CD4-positive, alpha-beta T cell treated with Interleukin-17A for 1 hour (primary cell): ENCODE measurements at places on chromosomes 6 and 20.

DNA sequence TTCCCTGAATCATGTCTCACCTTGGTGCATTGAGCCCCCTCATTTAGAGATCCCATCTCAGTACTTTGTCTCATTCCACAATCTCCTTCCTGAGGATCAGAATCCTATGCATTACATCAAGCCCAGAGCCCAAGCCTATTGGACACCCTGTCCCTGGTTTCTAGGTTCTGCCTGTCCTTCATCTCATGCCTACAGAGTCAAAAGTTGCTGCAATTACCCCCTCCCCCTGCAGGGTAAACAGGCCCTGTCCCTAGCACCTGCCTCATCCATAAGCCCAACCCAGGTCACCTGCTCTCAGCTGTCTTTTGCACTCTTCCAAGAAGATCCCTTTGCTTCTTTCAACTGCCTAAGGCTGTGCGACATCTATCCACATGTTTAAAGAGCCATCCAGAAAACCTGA lies 93.9 kb downstream of the SPTLC3 start:
- no peak for DNase-seq

GRCh38 chr6:33702345-33702977 lies 9.0 kb downstream of the UQCC2 start:
- peak; percentile 53 for DNase-seq

DNA sequence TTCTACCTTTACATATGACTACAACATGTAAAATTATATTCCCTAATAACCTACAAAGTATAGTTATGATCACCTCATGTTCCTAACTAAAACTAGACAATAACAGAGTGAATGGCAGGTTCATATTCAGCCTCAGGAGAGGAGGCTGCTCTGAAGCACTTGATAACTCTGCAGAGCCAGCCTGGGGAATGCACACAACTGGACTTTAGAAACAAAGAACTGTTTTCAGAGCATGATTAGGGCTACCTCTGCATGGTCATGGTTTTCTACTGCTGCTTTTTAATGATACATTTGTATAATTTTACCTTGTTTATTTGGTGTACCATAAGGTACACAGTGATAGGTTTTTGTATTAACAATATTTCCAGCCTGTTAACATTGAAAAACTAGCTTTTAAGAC lies 50.3 kb downstream of the TRPC4AP start:
- no peak for DNase-seq

GRCh38 chr20:37451616-37452015 lies 69.4 kb upstream of the NNAT start:
- DNase-seq: no peak

- DNase-seq: no peak
Observed at GRCh38 chr6:166045860-166046200, 121.8 kb downstream of the TBXT start.

DNA sequence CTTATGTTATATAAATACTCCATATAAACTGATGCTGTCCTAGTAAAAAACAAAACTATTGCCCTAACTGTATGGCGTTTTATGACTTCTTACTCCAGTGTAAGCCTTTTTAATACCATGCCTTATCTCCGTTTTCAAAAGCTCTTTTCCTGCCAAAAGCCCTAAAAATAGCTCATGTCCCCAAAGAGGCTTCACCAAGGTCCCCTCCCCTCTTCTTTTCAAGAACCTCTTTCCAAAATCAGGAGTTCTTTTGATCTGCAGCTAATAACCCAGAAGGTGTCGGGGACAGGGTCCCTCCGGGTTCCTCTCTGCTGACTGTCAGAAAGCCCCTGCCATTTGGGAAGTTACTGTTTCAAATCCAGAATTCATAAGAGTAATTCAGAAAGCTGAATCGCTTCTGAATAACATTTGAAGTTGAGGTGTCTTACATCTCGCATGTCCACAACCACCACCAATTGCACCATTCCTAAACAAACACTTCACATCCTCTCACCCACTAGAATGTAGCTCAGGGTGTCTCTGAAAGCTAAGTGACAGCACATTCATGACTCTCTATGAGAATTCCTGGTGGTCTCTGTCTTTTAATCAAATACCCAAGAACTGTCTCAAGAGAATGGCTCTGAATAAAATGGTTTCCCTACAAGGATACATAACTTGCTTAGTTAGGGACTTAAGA lies 13.3 kb downstream of the TASP1 start:
- DNase-seq: no peak

DNA sequence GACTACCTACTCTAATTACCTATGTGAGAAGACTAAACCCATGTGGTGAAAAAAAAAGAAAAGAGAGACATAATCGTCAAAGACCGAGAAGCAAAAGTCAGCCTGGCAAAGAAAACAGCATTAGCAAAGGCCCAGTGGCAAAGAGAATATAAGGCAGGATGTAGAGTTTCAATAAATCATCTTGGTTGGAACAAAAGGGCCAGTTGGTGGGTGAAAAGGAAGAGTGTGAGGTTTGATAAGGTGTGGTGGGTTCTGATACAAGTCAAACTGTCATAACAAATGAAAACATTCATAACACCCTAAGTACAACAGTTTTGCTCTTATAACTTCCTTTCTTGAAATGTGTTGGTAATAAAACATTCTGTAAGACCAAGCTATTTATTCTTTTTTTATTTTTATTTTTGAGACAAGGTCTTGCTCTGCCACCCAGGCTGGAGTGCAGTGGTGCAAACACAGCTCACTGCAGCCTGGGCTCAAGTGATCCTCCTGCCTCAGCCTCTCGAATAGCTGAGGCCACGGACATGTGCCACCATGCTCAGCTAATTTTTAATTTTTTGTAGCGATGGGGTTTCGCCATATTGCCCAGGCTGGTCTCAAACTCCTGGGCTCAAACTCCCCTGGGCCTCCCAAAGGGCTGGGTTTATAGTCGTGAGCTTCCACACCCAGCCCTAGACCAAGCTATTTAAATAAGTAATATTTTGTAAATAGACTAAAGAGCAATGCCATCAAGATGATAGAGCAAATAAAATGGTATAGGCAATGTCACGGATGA lies 18.9 kb upstream of the GTF3C6 start:
- no peak for DNase-seq

DNA sequence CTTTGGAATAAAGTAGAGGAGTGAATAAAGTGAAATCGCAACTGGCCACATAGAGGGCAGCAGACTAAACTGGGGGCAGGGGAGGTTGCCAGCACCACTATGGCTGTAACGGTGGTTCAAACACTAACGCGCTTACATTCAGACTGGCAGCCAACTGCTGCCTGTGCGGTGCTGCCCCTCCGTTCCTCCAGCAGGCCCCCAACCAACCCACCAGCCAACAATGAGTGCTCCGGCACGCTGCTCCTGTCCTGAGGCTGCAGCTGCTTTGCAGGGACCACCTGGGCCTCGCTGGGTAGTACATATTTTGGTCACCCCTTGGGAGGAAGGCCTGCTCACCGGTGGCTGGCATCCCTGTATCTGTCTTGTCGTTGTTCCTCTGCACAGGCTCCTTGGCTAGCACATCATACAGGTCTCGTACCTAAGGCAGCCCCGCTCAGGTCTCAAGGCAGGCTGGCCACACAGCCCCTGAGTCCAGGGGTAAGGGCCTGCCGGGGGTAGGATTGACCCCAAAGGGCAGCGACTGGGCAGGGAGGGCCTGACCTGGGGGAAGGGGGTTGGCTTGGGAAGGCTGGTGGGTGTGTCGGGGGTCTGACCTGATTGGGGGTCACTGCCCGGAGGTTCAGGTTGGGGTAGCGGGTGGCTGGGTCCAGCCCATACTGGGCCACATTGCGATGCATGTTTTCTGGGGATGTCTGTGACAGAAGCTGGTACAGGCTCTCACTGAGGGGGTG lies 6.3 kb downstream of the MICAL1 start:
- no peak for DNase-seq

DNA sequence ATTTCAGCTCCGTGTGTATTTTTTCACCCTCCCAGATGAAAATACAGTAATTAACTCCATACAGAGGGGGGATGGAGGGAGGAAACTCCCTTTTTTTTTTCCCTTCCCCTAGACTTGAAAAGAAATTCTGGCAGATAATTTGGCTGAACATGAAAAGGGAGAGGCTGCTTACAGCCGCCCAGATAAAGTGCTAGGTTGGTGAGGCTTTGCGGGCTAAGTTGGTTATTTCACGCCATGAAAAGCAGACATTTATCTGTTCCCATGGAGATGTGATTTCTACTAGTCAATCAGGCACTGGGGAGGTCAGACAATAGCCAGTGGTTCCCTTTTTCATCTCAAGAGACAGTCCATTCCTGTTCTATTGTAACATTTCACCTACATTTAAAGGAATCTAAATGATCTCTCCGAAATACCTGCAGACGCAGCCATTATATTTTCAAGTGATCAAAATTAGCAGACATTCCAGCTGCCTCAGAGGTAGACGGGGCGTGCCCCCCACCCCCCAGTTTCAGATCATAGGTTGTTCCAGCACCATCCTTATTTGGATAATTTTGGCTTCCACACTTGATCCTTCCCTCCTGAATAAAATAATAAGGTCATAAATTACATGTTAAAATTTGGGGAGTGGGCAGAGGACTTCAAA lies 143.9 kb upstream of the ZNF217 start:
- no peak for DNase-seq

DNA sequence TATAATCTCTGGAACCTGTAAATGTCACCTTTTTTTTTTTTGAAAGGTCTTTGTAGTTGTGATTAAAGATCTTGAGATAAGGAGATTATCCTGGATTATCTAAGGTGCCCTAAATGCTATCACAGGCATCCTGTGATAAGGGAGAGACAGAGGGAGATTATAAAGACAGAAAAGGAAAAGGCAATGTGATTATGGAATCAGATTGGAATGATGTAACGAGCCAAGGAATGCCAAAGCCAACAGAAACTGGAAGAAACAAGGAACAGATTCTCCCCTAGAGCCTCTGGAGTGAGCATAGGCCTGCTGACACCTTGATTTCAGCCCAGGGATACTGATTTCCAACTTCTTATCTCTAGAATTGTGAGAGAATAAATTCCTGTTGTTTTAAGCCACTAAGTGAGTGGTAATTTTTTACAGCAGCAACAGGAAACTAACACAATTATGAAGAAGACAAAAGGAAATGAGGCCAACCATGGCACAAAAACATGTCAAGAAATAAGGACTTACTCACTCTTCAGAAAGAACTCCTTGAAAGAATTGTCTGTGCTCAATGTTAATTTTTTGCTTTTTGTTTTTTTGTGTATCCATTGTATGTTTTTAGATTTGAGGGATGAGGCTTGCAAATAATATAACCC lies 82.7 kb downstream of the CFAP61 start:
- DNase-seq: no peak

GRCh38 chr6:112443179-112444065 lies 96.3 kb downstream of the RFPL4B start:
- no peak for DNase-seq

GRCh38 chr20:63536997-63537524 lies at the start of gene PTK6:
Gene PTK6, minus strand, starts transcription at chr20:63537376. Its CDS starts 62 bp downstream, at chr20:63537314.
- DNase-seq: no peak

GRCh38 chr20:62311150-62311549 lies 8.4 kb downstream of the ADRM1 start:
- no peak for DNase-seq

DNA sequence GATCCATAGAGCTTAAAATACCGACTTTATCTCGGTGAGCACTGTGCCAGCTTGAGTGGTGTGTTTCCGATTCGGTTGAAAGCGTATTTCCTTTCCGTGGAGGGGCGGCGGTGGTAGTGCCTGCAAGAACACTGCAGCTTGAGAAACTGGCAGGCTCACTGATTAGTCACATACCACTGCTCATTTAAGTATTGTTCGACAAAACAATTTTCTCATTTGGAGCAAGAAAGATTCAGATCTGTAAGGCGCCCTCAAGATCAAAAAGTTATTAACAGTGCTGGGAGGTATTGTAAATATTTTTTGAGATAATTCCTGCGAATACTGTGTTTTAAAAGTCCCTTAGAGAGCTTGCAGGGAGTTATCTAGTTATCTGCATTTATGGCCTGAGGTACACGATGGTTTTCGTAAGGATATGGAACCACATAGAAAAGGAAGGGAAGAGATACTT lies 1.3 kb downstream of the MAPK14 start:
- peak; percentile 71 for DNase-seq

GRCh38 chr6:151036869-151037680 lies 171.6 kb downstream of the MTHFD1L start:
- peak; percentile 10 for DNase-seq

DNA sequence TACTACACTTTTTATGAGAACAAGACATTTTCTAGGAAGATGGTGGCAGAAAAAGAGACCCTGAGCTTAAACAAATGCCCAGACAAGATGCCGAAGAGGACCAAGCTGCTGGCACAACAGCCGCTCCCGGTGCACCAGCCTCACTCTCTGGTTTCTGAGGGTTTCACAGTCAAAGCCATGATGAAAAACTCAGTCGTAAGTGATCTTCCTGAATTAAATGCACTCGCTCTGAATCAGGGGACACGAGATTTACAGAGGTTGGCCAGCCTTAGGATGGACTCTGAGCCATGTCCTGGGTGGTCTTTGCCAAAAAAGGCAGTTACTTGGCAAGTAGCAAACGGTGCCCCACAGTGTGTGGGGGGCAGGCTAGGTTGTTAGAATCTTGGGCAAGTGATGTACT lies 423 bp downstream of the PACRG start:
- no peak for DNase-seq

GRCh38 chr20:25040438-25040831 lies 17.5 kb downstream of the ACSS1 start:
- no peak for DNase-seq

DNA sequence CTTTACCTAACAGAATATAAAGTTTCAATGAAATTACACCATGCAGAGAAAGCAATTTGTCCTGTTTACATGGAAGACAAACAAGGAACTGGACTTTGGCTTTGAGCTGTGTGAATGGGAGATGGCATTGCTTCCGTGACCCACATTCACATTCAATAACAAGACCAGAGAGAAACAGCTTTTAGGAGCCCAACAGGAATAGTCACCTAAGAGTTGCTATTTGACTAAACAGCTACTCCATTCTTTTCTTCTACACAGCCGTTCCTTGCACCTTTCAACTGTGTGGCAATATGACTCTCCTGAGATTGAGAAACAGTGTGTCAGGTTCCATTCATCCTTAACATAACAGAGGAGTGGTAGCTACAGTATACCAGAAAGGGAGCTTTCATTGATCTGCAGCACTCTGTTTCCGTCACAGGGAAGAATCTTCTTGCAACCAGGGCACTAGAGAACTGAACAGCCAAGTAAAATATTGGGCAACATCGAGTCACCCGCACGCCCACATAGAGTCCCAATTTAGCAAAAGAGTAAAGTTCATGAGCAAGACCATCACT lies 355.1 kb downstream of the HAO1 start:
- DNase-seq: no peak
